ENCODE measurements at places on chromosomes 12 and 14.

GRCh38 chr12:6187948-6188793, 12.0 kb upstream of the CD9 start:
- DNase-seq, result no peak

DNA sequence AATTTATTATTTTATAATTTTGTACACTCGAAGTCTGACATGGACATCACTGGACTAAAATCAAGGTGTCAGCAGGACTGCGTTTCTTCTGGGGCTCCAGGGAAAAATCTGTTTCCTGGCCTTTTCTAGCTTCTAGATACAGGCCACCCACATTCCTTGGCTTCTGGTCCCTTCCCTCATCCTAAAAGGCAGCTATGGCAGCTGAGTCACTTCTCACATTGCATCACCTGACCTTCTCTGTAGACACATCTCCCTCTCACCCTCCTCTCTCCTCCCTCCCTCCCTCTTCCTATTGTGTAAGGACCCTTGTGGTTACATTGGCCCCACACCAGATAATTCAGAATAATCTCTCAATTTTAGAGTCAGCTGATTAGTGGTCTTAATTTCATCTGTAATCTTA, 92.4 kb downstream of the RPS6KA5 start:
- DNase-seq, result peak; percentile 84

- DNase-seq, result no peak
These were observed 74.1 kb downstream of the RIN3 start for GRCh38 chr14:92587700-92588085.

GRCh38 chr12:8829621-8830020, 7.2 kb downstream of the A2ML1 start:
- DNase-seq, result no peak

DNA sequence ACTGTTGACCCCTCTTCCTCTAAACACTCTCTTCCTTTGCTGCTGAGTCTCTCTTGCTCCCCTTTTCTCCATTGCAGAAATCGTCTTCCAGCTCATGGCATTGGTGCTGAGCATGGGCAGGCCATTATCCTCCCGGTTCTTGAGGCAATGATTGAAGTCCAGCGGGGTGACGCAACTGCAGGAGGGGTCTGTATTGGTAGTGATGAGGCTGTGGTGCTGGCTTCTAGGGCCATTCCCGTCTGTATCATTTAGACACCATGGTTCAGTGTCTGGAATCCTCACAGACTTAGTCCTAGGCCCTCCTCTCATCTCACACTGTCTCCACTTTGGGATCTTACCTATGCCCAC, 720 bp upstream of the SLC22A17 start:
- no peak for DNase-seq

GRCh38 chr12:113369391-113369985, 11.1 kb downstream of the PLBD2 start:
- DNase-seq, result no peak

GRCh38 chr12:127310548-127310947, 956.4 kb upstream of the TMEM132C start:
- no peak for DNase-seq

GRCh38 chr12:49923880-49924556, 20.3 kb upstream of the FAIM2 start:
- no peak for DNase-seq

DNA sequence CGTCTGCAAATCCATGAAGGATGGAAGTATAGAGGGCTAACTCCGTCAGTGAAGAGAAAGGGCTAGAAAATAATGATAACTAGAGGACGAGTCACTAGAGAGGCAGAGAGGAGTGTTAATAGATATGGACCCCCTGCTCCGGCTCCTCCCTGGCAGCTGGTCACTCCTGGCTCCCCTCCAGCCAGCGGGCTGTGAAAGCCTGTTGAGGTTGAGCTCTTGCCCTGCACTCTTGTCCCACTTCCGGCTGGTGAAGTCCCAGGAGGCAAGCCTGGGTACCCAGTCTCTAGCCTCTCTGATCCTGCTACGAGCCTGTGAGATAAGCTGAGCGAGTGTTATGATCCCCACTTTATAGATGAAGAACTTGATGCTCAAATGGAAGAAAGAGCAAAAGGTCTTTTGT, 90.3 kb downstream of the RFX4 start:
- DNase-seq, result no peak

DNA sequence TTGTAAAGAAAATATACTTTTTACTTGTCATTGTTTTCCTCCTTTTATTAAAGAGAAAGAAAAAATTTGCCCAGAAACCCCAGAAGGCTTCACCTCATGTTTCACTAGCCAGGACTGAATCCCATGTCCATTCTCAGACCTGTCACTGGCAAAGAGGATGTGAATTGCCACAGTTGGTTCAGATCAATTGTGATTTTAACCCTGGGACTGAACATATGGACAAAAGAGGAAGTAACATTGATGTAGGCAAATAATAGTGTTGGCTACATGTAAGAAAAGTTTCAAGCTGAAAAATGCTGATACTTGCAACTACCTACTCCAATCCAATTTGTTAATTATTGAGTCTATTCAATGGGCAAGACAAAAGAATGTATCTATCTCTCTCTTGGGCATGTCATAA, 8.6 kb upstream of the CCDC196 start:
- peak; percentile 55 for DNase-seq

DNA sequence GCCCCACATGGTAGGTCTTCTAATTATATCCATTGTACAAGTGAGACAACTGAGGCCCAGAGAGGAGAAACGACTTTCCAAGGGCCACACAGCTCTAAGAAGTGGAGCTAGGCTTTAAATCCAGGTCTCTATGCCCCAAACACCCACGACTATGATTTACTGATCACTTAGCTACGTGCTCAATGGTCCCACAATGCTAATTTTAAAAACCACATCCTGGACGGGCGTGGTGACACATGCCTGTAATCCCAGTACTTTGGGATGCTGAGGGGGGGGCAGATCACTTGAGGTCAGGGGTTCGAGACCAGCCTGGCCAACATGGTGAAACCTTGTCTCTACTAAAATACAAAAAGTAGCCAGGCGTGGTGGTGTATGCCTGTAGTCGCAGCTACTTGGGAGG, 8.4 kb upstream of the MLEC start:
- no peak for DNase-seq

DNA sequence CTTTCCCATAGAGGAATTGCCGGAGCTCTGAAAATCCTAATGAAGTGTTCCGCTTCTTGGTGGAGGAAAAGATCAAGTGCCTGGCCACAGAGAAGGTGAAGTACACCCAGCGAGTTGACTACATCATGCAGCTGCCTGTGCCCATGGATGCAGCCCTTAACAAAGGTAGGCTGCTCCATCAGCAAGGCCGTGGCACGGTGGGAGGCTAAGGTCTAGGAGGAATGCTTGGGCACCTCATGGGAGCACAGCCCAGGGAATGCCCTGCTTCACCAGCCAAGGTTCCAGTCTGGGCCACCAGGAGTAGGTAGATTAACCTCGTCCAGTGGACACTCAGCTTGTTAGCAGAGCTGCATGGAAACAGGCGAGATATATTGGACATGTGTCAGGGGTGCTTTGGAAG, 6.4 kb upstream of the TPI1 start:
- DNase-seq, result no peak

GRCh38 chr14:63229330-63230059, 25.3 kb downstream of the RHOJ start:
- DNase-seq, result no peak

DNA sequence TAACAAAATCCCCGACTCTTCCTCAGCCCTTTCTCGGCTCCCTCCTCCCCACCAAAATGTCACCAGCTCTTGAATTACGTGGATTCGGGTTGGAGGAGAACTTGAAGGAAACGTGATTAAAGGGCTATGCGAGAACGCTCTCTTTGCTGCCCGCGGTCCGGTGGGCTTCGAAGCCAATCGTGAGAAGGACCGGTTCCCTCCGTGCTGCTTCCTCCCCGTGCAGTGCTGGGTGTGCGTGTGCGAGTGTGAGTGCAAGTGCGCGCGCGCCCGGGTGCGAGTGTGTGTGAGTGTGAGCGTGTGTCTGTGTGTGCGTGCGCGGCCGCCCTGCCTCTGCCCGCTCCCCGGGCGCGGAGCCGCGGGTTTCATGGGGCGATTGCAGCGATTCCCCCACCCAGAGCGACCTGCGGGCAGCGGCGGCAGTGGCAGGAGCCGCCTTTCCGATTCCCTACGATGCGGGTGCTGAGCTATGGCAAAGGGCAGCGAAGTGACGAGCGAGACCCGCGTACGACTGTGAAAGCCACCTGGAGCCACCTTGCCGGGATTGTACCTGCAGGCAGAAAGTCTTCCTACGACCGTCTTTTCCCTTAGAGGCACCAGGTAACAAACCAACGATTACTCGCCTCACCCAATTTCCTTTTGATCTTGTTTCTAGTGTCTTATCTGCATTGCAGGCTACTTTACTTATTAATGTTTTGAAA, 1.4 kb downstream of the LRFN5 start:
- no peak for DNase-seq

DNA sequence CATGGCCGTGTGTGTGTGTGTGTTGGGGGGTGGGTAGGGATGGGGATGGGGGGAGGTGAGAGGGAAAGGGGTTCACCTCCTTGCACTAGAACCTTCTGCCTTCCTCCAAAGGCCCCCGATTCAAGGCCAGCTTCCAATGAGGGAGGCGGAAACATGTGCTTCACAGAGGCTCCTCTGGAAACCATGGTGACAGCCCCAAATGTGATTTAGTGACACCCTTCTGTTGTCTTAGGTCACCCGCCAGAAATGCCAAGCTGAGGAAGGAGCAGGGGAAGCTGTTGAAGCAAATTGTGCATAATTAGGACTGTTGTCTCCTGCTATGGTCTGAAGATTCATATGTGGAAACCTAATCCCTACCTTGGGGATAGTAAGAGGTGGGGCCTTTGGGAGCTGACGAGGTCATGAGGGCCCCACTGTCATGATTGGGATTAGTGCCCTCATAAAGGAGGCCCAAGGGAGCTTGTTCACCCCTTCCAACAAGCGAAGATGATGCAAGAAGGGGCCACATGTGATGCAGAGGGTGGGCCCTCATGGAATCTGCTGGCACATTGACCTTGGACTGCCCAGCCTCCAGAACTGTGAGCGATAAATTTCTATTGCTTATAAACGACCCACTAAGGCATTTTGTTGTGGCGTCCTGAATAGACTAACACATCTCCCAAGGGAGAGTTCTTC, 95.2 kb downstream of the AACS start:
- DNase-seq, result no peak

DNA sequence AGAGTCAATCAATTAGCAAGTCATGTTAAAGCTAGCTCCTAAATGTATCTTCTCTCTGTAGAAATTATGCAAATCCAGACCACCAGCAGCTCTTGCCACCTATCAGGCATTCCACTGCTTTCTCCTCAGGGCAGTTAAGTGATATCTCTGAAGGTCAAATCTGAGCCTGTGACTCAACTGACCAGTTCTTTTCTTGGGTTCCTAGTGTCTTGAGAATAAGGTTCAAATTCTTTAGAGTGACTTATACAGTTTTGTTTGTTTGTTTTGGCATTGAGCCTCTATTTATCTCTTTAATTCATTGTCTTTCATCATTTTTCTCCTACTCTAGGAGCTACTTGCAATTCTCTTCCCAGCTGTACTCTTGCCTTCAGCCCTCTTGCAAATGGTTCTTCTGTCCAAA, 2.5 kb upstream of the LRIG3 start:
- no peak for DNase-seq

- no peak for DNase-seq
These were observed 156.5 kb upstream of the C14orf180 start for GRCh38 chr14:104422837-104423681.

- DNase-seq, result no peak
These were observed 160.9 kb downstream of the VRK1 start for GRCh38 chr14:96958057-96958456.

DNA sequence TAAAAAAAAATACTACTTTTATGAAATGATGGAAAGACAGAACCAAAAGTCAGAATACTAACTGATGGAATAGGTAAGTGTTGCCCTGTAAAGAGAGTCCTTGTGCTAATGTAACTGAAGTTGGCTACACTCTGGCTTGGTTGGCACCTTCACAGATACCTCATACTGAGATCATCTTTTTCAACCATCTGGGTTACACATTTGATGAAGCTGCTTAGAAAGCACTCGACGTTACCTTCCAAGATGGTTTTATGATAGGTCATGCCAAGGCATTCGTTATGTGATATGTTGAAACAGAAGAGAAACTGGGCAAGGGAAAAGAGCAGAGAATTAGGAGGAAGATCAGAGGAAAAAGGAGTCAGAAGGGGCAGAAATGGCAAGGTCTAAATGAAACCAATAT, 203.8 kb downstream of the ADAMTS20 start:
- no peak for DNase-seq

GRCh38 chr14:61929651-61930050, 167.4 kb downstream of the SNAPC1 start:
- DNase-seq, result no peak

GRCh38 chr12:89980236-89980635, 271.6 kb upstream of the ATP2B1 start:
- DNase-seq, result no peak

GRCh38 chr12:41932470-41932991, 212.1 kb downstream of the GXYLT1 start:
- peak; percentile 92 for DNase-seq

DNA sequence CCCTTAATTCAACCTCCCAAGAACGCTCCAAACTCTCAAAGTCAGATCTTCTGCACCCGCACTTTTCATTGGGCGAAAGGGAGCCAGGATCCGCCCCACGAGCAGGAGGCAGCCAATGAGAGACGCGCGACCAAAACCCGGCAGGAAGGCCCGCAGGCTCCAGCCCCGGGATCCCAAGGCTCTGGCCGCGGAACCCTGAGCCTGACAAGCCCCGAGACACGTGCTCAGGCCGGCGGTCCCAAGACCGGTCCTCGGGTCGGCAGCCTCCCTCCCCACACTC, 438 bp downstream of the DDX54 start:
- DNase-seq, result peak; percentile 97

- peak; percentile 59 for DNase-seq
These were observed 25.2 kb downstream of the ARHGAP5 start for GRCh38 chr14:32102152-32102787.

DNA sequence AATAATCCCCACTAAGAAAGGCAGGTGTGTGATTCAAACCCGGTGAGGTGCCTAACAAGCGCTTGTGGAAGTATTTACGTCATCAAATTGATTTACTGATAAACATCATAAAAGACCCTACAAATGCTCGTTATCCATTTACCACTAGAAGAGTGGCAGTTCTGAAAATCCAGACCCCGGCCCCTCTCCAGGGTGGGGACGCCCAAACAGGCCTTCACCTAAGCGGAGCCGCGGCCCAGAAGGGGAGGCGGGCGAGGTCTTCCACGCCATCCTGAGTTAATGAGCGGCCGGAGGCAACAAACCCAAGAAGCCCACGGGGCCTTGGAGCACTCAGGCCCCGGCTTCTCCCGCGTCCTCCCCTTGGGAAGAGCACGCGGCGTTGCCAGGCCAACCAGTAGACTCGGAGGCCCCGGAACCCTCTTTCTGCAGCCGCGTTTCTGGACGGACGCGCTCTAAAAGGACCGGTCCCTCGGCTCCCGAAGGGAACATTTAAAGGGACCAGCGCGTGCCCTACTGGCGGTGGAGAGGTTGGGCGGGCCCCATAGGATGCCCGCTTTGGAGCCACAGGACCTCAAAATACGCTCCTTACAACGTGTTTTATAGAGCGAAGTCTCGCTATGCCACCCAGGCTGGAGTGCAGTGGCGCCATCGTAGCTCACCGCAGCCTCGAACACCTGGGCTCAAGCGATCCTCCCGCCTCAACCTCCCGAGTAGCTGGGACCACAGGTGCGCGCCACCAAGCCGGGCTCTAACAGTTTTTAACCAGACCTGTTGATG, 3.5 kb downstream of the PTPN21 start:
- DNase-seq, result peak; percentile 84

- DNase-seq, result no peak
These were observed 649.3 kb downstream of the RPS29 start for GRCh38 chr14:48936849-48937248.

Measured in hematopoietic multipotent progenitor cell treated with erythropoietin and hydrocortisone succinate and interleukin-3 and kit ligand, for 4 days (in vitro differentiated cells).